GM04503 (cell line): ENCODE measurements at places on chromosomes 13 and 19.

DNA sequence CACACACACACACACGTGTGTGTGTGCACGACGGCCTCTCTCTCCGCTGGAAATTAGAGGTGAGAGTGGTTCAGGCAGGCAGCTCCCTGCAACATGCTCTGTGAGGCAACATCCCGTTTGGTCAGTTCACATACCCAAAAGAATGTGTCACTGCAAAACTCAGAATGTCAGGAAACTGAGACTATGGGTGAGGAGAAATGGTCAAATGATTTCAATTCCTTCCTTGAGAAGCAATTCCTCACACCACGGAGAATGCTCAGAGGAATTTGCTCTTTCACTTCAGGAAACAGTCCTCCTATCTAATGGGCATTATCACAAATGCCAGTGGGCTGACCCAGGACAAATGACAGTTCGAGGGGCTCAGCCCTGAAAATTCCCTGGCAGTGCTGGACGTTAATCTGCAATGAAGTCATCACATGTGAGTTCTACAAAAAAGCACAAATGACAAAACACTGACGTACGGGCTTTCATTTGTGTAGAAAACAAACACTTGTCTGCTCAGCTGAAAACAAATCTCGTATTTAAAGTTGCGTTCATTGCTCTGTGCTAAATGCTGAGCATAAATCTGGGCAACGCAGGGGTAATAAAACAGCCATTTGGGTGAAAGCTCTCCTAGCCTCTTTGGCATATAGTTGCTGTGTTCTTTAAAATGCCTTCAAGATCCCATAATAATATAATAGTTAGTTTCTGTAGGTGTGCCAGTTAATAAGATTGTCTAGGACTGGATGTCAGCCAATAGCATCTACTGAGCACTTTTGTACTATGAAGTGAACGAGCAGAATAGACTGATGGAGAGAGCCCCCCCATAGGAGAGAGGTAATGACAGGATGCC lies 18.6 kb upstream of the LATS2 start:
- peak; percentile 97 for DNase-seq

GRCh38 chr19:35265900-35266519 lies 2.8 kb upstream of the USF2 start:
- DNase-seq, result no peak

GRCh38 chr13:101489643-101490405 lies 37.3 kb downstream of the ITGBL1 start:
- DNase-seq, result no peak

DNA sequence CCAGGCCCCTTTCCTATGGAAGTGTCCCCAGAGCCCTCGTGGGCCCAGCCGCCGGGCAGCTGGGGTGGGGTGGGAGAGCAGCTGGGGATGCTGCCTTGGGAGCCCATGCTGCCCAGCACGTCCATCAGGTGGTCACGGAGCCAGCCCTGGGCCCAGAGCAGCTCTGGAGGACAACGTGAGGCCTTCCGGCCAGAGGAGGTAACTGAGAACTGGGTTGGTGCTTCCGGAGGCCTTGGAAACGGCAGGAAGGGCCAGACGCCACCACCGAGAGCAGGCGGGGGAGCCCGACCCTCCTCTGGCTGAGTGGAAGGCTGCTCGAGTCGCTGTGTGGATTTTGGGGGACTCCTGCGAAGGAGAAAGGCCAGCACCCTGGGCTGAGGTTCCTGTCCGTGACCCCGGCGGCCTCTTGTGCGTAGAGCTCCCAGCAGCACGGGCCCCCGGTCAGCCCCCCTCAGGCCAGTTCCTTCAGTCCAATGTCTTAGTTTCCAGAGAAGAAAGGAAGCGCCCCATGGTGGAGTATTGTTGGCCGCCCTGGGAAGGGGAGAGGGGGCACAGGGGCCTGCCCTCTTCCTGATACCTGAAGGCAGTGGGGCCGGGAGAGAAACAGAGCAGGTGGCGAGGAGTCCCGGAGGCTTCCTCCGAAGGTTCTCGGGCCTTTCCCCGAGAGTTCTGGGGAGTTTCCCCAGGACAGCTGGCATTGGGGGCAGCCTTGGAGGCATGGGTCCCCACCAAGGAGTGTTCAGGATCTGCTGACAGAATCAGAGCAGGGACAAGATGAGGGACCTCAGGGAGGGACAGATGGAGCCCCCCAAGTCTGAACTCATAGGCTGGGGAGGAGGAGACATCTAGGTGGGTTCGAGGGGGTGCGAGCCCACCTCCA lies 68.8 kb downstream of the MLLT1 start:
- DNase-seq, result no peak

GRCh38 chr19:13997631-13997962 lies 8.5 kb downstream of the RFX1 start:
- no peak for DNase-seq

DNA sequence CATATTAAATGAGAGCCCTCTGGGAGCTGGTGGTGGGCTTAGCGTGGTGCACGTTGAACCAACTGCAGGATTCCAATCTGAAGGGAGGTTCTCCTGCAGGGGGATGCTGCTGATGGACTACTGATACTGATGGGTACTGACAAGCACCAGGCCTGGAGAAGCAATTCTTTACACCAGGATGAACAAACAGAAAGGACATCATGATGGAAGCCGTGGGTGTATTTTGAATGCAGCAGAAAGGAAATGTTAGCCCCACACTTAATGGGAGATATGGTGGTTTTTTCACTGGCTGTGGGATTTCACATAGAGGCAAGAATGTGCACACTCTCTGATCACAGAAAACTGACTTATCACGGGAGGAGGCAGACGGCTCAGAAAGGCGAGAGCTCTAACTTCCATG lies 299.7 kb downstream of the TEX29 start:
- DNase-seq, result no peak

GRCh38 chr13:63938851-63939250 lies 2523.2 kb upstream of the PCDH20 start:
- no peak for DNase-seq

GRCh38 chr13:35283856-35284255 lies 192.6 kb downstream of the MAB21L1 start:
- no peak for DNase-seq

- no peak for DNase-seq
Measured at GRCh38 chr13:101621099-101621498, 168.6 kb downstream of the ITGBL1 start.

GRCh38 chr19:29479941-29480340 lies 45.9 kb upstream of the VSTM2B start:
- no peak for DNase-seq

DNA sequence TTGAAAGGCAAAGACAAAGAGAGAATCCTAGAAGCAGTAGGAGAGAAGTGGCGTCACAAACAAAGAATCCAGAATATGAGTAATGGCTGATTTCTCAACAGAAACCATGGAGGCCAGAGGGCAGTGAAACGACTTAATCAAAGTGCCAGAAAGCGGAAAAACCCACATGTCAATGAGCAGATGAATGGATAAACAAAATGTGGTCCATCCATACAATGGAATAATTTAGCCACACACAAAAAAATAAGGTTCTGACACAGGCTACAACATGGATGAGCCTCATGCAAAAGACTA lies 52.2 kb upstream of the RANBP3 start:
- peak; percentile 47 for DNase-seq

GRCh38 chr13:72970301-72970880 lies 88.4 kb upstream of the KLF5 start:
- no peak for DNase-seq

DNA sequence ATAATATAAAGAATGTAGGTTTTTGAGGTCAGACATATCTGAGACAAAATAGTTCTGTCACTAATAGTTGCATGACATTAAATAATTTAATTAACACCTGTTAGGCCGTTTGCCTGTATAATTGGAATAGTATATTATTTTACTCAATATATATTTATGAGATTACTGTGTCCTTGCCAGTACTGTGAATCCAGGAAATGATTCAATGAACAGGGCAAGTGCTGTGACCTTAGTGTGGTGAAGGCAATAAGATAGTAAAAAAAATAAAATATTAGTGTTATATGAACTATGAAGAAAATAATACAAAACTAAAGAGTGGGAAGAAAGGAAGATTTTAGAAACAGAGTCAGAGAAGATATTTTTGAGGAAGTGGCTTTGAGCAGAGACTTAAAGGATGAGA lies 403.7 kb downstream of the PCDH9 start:
- DNase-seq, result no peak

GRCh38 chr19:31641591-31641990 lies 292.4 kb upstream of the TSHZ3 start:
- no peak for DNase-seq

- no peak for DNase-seq
Measured at GRCh38 chr19:17965370-17966128, 1.4 kb upstream of the KCNN1 start.

GRCh38 chr19:5526691-5527090 lies 41.1 kb downstream of the TINCR start:
- no peak for DNase-seq

GRCh38 chr19:7662657-7663056 lies 6.2 kb upstream of the RETN start:
- no peak for DNase-seq

GRCh38 chr13:43629691-43630480 lies 156.9 kb downstream of the ENOX1 start:
- peak; percentile 15 for DNase-seq

- DNase-seq, result no peak
Measured at GRCh38 chr19:42099336-42099925, 23.5 kb downstream of the ZNF574 start.

GRCh38 chr13:102316732-102317131 lies 85.1 kb downstream of the FGF14 start:
- no peak for DNase-seq

DNA sequence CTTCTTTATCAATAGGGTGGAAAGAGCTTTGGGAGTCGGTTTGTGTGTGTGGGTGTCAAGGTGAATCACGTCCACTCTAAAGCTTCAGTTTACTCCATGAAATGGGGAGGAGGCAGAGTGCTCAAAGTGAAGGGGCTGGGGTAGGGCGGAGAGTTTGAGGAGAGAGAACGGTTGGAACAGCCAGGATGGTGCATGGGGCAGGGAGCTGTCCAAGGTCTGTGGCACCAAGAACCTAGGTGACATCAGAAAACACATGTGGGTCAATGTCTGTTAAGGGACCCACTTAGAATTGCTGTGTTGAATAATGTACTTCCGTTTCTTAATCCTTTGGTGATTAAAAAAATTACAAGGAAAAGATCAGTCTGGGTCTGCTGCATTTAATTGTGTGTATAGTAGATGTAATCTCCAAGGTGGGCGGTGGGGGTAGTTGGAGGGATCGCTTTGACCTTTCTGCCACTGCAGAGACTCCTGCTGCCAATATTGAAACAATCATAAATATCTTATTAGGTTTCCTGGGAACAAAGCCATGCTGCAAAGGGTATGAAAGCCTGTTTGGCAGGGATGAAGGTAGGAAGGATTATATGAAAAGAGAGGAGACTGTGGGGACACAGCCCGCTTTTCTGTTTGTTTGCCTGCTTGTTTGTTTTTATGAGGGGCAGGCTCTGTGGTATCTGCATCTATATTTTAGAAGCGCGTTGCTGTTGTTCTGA lies 122.3 kb downstream of the ATP8A2 start:
- no peak for DNase-seq

DNA sequence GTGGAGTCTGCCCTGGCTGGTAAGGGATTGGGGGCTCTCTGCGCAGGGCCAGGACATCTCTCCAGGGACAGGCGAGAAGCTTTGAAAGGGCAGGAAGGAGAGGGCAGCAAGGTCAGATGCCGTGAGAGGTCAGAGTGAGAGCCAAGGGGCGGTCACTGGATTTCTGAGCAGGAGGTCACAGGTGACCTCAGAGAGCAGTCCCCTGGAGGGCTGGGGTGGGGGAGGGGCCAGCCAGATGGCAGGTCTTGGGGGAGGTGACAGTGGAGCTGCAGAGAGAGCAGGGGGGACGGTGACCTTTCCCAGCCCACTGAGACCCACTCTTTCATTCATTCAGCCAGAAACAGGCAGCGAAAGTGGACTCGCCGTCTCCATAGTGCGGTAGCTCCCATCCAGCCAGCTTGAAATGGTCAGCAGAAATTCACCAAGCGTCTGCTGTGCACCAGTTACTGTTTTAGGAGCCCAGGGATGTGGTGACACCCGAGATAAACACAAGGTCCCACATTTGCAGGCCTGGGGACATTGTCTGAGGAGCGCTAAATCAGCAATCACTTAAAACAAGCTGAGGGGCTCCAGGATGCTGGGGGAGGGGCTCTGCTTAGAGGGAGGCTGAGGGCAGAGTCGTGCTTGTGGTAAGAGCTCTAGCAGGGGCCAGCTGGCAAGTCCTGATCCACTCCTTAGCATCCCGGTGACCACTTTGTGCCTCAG lies 10.2 kb downstream of the CARM1 start:
- DNase-seq, result no peak

DNA sequence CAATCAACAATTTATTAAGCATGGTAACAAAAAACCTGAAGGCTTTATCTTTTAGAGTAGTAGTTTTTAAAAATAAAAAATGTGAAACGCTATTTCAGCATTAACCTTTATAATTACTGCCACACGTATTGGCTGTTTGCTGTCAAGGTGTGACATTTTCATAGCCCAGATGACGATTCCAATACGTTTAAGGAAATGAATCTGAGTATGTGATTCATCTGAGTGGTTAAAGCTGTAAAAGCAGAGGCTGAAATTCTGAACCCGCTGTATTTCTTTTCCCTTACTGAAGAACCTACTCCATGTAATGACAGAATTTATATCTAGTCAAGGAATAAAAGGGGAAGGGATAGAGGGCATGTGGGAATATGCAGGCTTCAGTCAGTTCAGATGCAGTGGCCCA lies 166.0 kb downstream of the LMO7 start:
- DNase-seq, result no peak

DNA sequence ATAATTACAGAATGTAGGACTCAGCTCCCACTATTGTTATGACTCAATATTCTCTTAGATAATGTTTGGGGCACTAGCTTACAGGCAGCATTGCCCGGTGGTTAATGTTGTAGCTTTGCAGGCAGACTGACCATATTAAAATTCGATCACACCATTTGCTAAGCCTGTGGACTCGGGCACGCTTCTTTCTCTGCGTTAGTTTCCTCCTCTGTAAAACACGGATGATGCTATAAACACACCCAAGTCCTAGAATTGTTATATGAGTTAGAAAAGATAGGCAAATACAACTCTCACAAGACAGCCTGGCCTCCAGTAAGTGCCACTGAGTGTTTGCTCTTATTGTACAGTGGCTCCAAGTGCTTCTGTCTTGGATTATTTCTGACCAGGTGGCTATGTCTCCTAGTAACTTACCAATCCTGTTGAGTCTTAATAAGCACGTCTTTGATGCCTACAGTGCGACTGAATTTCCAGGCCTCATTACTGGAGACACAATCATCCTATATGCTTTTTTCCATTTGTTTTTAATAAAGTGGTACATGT lies 50.0 kb upstream of the ALOX5AP start:
- DNase-seq, result no peak

DNA sequence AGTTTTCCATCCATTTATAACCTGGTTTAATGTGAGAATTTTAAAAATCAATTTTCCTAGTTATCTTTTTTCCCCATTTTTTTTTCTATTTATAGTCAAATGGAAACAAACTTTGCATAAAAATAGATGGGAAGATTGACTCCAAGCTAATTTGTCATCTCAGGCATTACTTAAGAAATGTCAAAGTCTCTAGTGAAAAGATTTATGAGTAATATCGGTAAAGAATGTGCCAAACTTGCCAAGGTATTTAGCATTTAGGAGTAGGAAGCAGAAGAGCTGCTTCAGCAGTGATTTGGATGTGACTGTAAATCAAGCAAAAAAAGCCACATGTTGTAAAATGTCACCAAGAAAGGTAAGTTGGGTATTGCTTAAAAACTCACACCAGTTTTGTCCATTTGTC lies 108.6 kb downstream of the LACC1 start:
- DNase-seq, result no peak
